ENCODE measurements at places on chromosomes 2 and 18.

- DNase-seq = no peak
Measured at GRCh38 chr2:136005462-136006196, 20.2 kb upstream of the DARS1 start.

DNA sequence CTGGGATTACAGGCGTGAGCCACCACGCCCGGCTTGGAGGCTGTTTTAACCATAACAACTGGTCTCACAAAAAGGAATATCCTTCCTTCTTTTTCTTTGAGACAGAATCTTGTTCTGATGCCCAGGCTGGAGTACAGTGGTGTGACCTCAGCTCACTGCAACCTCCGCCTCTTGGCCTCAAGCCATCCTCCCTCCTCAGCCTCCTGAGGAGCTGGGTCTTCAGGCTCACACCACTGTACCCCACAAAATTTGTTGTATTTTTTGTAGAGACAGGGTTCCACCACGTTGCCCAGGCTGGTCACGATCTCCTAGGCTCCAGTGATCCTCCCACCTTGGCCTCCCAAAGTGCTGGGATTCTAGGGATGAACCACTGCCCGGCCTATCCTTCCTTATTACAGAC, 21.7 kb downstream of the CTIF start:
- DNase-seq = no peak

DNA sequence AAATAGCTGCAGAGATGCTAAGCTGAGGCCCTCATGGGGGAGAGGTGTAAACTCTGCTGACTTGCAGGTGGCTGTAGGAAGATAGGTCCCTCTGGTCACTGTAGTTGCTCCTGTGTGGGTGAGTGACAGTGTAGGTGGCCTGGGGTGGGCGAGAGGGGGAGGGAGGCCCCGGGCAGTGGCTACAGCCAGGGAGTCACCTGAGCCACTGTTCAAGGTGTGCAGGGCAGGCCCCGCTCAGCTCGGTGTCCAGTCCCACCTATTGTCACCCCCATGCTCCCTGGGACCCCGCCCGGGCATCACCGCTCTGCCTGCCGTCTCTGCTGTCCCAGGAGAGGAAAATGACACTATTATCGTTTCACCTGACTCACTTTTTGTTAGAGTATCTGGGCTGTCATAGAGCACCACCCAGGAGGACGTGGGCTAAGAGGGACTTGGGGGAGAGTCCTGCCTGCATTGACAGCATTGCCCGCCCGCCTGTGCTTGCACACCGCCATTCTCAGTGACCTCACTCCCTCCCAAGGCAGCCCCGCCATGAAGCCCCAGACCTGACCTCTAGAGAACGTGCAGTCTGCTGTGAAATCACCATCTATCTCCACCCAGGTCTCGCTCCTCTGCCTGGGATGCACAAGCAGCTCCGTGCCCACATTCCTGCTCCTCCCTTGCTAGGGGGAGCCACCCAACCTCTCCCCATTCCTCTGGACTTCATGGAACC, 29.2 kb downstream of the COPS9 start:
- no peak for DNase-seq

DNA sequence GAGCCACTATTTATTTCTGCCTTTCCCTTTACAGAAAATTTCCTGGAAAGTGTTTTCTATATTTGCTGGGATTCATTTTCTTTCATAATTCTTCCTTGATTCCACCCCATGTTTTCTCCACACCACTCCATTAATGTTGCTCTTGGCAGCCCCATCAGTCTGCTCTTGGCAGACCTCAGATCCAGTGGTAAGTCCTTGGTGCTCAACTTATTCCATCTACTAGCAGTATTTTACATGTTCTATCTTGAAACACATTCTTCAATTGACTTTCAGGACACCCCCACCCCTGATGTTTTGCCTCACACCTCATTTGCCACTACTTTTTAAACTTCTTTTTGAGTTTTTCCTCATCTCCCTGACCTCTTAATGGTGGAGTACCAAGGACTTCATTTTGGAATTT, 65.0 kb downstream of the HNMT start:
- DNase-seq = no peak

GRCh38 chr2:171394164-171394740, 39.5 kb downstream of the METTL8 start:
- no peak for DNase-seq

DNA sequence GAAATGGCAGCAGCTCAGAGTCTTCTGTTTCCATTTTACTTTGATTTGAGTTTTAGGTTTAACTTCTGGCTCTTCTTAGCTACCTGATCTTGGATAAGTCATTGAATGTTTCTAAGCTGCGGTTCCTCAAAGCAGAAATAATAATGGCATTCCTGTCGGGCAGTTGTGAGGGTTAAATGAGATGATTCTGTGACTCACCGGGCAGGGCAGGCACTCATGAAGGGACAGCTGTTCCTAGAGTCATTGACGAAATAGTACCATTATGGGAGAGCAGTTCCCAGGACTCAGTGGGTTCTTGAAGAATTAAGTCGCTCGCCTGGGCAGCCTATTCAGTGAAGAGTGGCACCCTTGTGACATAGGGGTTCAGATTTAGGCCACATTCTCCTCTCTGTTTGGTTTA, 10.3 kb downstream of the TRIB2 start:
- DNase-seq = no peak

- DNase-seq = no peak
Measured at GRCh38 chr2:133424876-133425275, 143.4 kb downstream of the NCKAP5 start.

DNA sequence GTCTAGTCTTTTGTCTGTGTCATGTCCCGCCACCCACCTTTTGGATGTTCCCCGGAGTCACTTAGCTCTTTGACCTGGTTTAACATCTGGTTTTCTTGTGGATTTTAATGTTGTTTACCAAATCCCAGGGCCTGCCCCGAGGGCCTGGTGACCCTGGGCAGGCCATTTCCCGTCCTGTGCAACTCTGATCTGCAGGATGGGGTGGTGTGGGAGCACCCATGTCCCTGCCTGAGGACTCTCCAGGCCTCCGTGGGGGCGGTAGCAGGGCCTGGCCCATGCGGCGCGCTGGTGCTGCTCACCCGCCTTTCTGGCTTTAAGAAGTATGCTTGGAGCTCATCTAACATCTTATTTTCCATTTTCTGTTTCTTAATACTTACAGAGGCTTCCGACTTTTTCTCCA, 10.7 kb downstream of the RAMP1 start:
- DNase-seq = no peak
